ENCODE measurements at places on chromosomes 1 and 21.

DNA sequence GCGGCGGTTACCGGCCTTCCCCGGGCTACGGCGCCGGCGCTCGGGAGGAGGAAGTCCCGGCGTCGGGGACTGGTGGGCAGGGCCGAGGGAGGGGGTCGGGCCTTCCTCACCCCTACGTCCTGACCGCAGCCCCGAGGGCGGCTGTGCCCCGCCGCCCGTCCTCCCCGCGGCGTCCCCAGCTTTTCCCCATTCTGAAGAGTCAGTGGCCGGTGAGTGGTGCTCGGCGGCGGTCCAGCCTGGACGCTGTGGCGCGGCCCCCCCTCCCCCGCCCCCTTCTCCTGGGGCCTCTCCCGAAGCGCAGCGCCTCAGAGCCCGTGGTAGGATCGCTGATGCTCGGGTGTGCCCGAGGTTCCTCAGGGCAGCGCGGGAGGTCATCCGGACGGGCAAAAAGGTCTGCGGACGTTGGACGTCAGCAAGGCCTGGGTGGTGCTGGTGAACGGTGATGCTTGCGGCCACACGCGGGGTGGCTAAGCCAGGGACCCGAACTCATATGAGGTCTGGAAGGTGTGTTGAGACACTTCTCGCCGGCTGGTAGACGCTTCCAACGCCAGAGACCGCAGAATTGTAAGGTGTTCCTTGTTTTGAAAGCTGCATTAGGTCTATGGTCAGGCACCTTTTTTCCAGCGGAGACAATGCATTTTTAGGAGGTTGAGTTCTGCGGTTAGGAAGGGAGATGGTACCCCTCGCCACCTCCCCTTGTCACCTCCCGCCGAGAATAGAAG lies 725 bp downstream of the SLC25A33 start:
- DNase-seq = peak; percentile 58

- no peak for DNase-seq
Measured at GRCh38 chr1:3803905-3804626, 7.8 kb upstream of the LRRC47 start.

DNA sequence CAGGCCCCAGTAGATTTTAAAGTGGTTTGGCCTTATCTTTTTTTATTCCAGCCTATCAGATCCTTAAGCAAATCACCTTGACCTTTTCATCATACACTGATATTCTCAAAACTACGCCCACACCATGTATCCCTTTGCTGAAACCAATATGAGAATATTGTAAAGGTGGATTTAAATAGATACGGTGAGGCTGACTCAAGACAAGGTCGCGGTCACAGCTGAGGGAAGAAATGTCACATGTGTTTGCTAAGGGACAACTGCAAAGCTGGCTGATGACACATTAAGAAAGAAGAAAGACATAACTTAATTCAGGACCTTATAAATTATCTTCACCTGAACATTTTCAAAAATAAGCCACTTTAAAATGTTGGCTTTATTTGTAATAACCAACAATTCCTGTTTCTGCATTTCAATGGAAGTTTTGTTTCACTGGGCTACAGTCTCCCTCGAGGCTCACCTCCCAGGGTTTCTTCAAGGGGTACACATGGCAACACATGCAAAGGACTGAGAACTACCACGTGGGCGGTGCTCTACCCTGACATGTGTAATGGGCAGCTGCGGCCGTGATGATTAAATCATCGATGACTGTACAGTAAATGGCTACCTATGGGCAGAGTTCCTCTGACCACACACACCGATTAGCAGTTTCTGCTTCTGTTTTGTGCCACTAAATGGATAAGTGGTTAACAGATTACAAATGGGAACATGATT lies 189.5 kb downstream of the SIPA1L2 start:
- DNase-seq = no peak

GRCh38 chr1:21911205-21912001 lies 25.7 kb downstream of the HSPG2 start:
- DNase-seq = no peak

DNA sequence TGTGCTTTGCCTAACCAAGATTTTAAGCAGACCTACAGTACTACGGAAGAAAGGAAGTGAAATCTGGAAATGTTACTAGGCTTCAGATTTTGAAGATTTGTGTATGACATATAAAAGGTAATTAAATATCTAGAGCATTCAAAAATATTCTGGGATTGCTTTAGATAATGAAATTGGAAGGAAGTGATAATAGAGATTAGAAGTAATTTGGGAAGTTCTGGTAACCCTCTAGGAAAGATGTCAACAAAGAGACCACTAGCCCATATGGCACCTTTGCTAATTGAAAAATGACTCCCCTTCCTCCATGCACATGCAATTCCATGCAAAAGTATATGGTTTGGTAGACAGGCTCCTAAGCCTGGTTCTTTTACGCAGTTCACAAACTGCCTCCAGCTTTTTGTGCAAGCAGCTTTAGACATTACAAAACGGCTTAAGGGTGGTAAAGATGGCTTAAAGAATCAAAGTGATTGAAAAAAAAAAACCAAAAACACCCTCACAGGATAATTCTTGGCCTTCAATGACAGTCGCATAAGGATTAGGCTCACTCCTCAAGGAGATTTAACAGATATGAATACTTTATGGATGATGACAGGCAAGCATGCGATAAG lies 81.8 kb downstream of the LRRC7 start:
- DNase-seq = no peak

DNA sequence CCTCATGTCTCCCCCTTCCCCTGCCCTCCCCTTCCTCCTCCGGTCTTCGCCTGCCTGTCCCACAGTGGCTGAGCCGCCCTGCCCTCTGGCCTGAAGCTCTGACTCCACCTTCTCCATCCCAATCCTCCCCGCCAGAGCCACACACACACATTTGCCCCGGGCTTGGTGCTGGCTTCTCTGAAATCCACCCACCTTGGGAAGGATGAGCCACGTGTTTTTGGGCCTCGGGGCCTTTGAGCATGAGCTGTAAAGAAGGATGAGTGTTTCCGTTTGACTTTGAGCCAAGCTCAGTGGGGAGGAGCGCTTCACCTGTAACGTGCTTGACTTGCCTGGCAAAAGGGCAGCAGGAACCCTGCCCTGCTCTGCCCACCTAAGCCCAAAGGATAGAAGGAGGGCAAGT lies 295.1 kb downstream of the SIPA1L2 start:
- no peak for DNase-seq

GRCh38 chr1:198978523-198978922 lies 339.7 kb downstream of the PTPRC start:
- DNase-seq = no peak

DNA sequence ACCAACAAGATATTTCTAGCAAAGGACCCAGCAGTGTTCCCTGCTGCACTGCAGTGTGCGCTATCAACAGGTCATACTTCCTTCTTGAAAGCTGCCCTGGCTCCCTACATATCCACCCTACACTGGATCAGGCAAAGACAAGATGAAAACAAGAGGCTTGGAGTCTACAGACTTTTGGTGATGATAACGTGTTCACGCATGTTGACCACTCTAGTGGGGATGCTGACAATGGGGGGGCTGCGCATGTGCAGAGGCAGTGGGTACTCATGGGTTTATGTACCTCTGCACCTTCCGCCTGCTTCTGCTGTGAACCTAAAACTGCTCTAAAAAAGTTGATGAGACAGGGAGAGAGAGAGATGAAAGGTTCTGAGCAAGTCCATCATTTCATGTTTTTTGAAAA lies 5.5 kb downstream of the ENO1 start:
- DNase-seq = no peak

DNA sequence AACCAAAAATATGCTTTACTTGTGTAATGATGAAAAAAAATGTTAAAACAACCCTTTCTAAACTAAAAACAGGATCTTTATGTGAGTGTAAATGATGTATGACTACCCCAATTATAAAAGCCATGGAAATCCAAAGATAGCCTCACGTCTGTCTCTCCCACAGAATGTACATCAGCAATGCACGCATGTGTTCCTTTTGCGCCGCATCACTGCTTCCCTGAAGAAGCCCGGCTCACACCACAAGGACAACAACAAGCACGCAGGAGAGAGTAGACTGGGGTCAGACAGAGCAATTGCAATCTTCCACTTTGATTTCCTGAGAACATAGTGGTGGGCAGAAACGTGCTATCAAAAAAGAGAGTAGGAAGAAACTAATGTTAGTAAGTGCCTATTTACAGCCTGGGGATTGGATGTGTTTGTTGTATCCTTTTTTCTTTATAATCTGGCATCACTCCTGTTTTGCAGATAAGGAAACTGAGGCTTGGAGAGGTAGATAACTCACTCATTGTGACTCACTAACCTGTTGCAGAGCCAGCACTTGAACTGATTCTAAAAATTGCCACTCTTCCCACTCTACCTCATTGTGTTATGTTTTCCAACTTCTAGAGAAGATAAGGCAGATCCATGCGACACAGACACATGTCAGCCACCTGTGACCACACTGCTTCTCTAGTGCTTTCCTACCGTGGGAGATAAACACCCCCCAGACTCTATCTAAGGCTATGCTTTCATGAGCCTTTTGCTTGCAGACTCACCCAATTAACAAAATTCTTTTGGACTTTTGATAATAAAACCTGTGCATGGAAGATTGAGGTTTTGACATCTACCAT lies 60.1 kb downstream of the MAP10 start:
- no peak for DNase-seq

DNA sequence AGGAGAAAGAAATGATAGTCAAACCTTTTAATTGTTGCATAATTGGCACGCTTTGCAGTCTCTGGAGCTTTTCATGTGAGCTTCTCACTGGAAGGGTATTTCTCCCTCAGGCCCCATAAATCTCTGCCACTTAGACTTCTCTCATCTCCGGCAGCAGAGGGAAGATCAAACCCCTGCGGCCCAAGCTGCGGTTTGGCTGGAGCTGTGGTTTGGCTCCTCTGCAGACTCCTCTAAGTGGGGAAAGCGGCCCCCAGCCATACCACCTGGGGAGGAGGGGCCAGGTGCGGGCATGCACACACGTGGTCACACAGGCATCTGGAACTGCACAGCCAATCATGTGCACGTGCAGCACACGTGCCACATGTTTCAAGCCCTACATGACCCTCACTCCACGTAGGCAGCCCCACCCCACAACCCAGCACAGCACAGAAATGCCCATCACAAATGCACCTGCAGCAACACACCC lies 58.3 kb downstream of the UBE2T start:
- peak; percentile 40 for DNase-seq

DNA sequence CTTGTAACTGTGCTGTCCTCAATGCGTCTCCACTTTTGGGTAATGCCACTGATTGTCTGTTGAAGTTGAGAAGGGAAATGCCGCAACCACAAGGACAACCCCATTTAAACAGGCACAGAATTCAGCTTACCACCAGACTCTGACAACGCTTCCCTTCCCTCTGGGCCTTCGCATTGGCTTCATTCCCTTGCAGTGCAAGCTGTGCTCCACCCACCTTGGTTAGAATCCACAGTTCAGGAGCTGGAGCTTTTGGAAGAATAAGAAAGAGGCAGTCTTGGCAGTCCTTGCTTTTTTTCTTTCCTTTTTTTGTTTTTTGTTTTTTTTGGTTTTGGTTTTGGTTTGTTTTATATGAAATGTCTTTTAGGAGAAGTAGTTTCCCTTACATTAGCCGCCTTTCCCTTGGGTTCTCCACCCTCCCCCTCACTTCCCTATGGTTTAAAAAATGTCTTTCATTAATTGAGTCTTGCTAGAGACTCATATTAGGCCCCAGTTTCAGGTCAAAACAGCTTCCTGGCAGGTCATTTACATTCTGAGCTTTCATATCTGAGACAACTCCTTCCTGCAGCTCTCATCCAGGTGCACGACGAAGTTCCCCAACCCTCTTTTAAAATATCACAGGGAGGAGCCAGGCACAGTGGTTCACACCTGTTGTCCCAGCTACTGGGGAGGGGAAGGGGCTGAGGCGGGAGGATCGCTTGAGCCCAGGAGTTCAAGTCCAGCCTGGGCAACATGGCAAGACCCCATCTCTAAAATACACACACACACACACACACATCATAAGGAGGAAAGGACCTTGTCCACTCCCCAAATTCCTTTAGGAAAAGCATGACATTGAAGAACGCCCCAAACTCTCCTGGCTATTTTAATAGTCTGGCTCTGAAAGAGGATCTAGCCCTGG lies 20.7 kb upstream of the LAX1 start:
- DNase-seq = peak; percentile 64

- no peak for DNase-seq
Measured at GRCh38 chr1:7511381-7511780, 259.7 kb upstream of the VAMP3 start.

GRCh38 chr1:211323156-211324063 lies 3.2 kb upstream of the TRAF5 start:
- peak; percentile 67 for DNase-seq

All from CD4-positive, alpha-beta memory T cell (primary cell).